ENCODE measurements at places on chromosomes 1 and 21.

- no peak for DNase-seq
Observed at GRCh38 chr1:152168535-152168868, 9.5 kb upstream of the RPTN start.

DNA sequence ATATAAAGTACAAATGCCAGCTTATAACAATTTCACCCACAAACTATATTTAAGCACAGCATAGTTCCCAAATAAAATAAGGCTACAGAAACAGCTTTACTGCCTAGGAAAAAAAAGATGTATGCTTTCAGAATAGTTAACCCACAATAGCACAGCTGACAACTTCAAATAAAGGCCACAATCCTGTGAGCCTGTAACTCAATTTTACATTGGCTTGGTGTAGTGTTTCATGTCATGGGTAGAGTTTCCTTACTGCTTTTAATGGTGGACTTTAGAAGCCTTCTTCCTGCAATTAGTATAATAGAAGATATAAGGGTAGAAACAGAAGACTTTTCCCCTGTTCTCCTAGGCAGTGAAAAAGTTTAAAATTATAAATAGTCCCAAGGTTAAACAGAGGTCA, 44.3 kb upstream of the ZC3H11B start:
- no peak for DNase-seq

GRCh38 chr1:12456979-12457378, 161.0 kb downstream of the DHRS3 start:
- peak; percentile 60 for DNase-seq

GRCh38 chr1:196654271-196654670, 2.4 kb downstream of the CFH start:
- no peak for DNase-seq

GRCh38 chr1:207745285-207745684, 6.6 kb upstream of the CD46 start:
- DNase-seq, result peak; percentile 19

DNA sequence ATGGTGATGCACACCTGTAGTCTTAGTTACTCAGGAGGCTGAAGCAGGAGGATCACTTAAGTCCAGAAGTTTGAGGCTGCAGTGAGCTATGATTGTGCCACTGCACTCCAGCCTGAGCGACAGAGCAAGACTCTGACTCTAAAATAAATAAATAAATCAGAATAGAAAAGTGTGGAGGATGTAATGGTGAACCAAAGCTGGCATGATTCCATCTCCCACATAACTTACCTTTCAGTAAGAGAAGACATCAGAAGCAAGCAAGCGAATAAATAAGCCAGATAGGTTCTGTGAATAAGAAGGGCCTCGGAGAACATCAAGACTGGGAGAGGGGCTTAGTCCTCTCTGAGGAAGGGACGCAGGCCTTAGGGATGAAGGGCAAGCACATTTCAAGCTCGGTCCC, 59.5 kb downstream of the TOMM20 start:
- no peak for DNase-seq

- DNase-seq, result peak; percentile 46
Observed at GRCh38 chr1:107057197-107058133, 991 bp downstream of the PRMT6 start.

GRCh38 chr1:245862812-245863540, 644.1 kb downstream of the SMYD3 start:
- DNase-seq, result no peak

- peak; percentile 21 for DNase-seq
Observed at GRCh38 chr1:223041481-223041880, 101.6 kb downstream of the TLR5 start.

DNA sequence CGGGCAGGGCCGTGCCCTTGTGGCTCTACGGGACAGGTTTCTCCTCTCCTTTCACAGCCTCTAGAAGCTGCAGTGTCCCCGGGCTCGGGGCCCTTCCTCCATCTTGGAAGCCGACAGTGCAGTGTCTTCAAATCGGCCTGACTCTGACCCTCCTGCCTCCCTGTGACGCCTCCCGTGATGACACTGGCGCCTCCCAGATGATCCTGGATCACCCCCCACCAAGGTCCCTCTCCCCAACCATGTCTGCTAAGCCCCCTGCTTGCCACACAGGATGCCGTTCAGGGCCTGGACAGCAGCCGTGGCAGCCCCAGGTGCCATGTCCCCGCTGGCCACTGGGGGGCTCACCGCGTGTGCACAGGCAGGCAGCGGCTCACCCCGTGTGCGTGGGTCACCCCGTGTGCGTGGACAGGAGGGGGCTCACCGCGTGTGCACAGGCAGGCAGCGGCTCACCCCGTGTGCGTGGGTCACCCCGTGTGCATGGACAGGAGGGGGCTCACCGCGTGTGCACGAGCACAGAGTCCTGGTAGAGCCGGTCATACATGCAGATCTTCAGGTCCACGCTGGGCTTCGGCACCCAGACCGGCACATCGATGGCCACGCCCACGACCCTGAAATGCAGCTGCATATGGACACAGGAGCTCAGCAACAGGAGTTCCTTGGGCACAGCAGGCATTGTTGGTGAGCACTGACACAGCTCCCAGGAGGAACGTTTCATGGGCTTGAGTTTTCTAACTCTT, 24.9 kb upstream of the TMEM52 start:
- DNase-seq, result peak; percentile 65

GRCh38 chr1:10920063-10920626, 92.3 kb upstream of the TARDBP start:
- DNase-seq, result no peak

DNA sequence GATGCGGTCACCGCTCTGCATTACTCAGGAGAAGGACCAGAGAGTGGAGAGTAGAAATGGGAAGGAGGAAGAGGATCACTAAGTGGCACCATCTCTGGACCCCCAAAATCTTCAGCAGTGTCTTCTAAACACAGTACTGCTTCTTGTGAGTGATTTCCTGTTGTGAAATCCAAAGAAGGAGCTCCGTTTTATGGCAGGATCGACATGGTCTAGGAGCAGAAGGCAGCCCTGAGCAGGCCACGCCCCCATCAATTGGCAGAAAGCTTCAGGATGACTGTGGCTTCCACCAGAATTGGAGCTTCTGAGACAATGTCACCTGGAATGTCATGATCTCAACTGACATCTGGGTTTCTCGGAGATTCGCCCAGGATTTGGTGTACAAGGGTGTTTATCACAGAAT, 171.5 kb downstream of the ADSS2 start:
- no peak for DNase-seq

GRCh38 chr1:32334864-32335534, 1.0 kb downstream of the MARCKSL1 start:
- peak; percentile 57 for DNase-seq

- no peak for DNase-seq
Observed at GRCh38 chr1:44617703-44618029, 56.6 kb downstream of the TMEM53 start.

DNA sequence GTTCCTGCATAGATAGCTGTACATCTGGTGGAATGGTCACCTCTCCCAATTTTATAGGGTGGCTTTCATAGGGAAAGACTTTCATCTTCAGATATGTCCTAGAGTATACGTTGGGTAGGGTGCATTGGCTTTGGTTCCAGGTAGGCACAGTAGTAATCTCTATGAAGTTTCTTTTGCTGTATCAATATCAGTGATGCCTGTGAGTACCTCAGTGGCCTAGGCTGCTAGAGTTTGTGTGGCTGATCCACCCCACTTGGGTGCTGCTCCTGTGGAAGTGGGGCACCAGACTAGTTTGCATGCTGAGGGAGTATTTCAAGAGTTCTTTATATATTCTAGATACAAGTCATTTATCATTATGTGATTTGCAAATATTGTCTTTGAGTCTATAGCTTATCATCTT, 370.5 kb upstream of the VAMP3 start:
- no peak for DNase-seq

GRCh38 chr1:197825541-197825940, 50.3 kb upstream of the DENND1B start:
- no peak for DNase-seq

DNA sequence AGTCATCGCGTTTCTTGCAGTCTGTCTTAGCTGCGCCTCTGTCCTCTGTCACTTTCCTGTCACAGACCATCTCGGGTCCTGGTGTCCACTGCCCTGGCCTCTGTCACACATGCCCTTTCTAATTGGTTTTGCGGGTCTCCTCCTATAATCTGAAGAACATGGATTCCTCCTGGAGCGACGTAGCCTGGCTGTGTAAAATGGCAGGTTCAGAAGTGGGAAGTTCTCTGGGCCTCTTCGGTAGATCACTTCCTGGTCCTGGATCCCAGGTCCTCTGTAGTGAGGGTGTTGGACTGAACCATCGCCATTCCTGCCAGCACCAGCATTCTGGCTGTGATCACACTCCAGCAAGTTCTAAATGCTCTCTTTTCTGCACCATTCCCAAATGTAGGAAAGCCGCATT, 857 bp downstream of the FAM3B start:
- DNase-seq, result no peak

GRCh38 chr1:7510389-7510931, 260.6 kb upstream of the VAMP3 start:
- DNase-seq, result no peak

Data from AG08395 (cell line).